ENCODE measurements at places on chromosomes 7 and 10. TPM values are rescaled to one million over a fixed set of nuclear protein-coding genes. Genes with fewer than 3 reads are reported as not detected.

Gene FFAR4
- not detected for total RNA-seq

Gene SFTPA2
- not detected for total RNA-seq

Gene EPO
- not detected for total RNA-seq

Gene SVIL
- total RNA-seq = 0.58 TPM

Gene DTX2
- 9.5 TPM for total RNA-seq

Gene SPACDR
- total RNA-seq = 0.86 TPM

Gene C10orf62
- not detected for total RNA-seq

Gene AGR2
- not detected for total RNA-seq

Gene BICC1
- 13.5 TPM for total RNA-seq

Gene SPDYE2
- not detected for total RNA-seq

Gene TRIM4
- 28.9 TPM for total RNA-seq

Gene TAS2R4
- total RNA-seq = not detected

Gene NXPH1
- total RNA-seq = not detected

Gene TRIM73
- total RNA-seq = not detected

Gene PLEKHA8
- 4.1 TPM for total RNA-seq

Gene CDHR3
- total RNA-seq = 4.0 TPM

Gene VPS41
- total RNA-seq = 22.5 TPM

Gene NEUROD6
- not detected for total RNA-seq

Gene PRPS1L1
- not detected for total RNA-seq

Gene GLI3
- total RNA-seq = 3.9 TPM

Gene PRTFDC1
- total RNA-seq = 15.3 TPM

Gene OPN1SW
- not detected for total RNA-seq

Gene SNX10
- 0.53 TPM for total RNA-seq

Gene SMO
- 9.7 TPM for total RNA-seq

Gene RBM20
- under 0.01 TPM for total RNA-seq

Gene KIFBP
- total RNA-seq = 48.4 TPM

Gene NYAP1
- 1.4 TPM for total RNA-seq

Gene TMEM139
- not detected for total RNA-seq

Gene EPDR1
- total RNA-seq = 7.5 TPM

Gene CCDC201
- total RNA-seq = not detected

Data from myometrial cell (primary cell).